ENCODE measurements at places on chromosomes 16 and 17.

- no peak for DNase-seq
These were observed 468.1 kb downstream of the SOX9 start for GRCh38 chr17:72588961-72589360.

DNA sequence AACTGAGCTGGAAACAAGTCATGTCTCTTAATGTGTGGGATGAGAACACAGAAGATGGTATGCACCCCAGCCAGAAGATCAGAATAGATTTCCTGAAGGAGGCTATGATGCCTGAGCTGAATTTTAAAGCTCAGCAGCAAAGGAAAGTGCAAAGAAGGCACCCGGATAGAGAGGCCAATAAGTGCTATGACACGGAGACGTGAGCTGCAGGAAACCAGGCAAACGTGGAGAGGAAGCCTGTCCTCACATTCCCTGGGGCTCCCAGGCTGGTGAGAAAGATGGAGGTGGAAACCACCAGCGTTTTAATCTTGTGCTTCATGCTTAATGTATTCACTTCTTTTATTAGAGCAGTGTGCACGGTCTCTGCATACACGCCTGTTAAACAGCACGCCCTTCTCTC lies 302.1 kb downstream of the HAPSTR1 start:
- DNase-seq = no peak

GRCh38 chr16:88722784-88723506 lies 16.6 kb downstream of the CTU2 start:
- DNase-seq = no peak

DNA sequence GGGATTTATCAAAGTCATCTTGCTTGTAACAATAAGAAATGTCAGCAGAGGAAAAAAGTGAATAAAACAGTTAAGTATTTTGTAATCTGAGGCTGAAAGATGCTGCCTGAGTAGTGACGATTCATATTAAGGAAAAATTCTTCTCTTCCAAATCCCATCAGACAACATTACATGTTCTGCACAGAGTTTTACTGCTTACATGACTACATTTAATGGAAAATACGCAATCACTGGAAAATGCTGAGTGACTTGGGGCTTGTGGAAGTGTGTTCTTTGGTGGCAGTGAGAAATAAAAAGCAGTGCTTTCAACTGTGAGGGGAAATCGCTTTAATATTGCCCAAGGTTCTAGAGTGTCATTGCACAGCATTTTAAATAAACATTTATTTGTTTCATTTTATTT lies 1025.2 kb upstream of the GOT2 start:
- DNase-seq = no peak

DNA sequence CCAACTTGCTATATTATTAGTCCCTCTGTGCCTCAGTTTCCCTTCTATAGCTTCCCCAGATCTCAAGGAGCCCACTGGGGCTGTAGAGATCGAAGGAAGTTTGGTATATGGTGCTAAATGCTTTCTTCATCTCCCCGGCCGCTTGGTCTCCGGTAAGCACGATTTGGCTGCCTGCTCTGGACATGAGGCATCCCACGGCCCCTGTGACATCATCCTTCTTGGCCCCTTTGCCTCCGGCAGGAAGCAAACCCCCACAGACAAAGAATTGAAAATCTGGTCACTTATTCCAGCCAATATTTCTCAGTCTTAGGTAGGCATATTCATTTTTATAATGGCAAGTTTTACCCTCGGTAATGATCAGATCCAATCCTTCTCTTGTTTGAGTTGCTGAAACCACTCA lies 65.8 kb downstream of the WSCD1 start:
- DNase-seq = no peak

DNA sequence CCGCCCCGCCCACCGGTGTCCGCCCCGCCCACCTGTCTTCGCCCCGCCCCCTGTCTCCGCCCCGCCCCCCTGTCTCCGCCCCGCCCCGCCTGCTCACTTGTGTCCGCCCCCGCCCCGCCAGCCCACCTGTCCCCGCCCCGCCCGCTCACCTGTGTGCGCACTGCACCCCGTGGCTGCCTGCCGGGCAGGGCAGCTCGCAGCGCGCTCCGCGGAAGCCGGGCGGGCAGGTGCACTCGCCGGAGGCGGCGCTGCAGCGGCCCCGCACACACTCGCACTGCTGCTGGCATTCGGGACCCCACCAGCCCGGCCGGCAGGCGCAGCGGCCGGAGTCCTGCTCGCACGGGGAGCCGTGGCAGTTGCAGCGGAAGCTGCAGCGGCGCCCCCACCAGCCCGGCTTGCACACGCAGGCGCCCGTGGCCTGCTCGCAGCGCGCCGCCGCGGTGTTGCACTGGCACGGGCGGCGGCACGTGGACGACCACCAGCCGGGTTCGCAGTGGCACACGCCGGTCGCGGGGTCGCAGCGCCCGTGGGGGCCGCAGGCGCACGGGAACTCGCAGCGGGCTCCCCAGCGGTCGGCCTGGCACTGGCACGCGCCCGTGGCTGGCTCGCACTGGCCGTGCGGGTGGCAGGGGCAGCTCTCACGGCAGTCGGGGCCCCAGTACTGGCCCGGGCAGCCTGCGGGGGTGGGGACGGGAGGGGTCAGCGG lies 2.1 kb downstream of the SCARF1 start:
- DNase-seq = no peak

DNA sequence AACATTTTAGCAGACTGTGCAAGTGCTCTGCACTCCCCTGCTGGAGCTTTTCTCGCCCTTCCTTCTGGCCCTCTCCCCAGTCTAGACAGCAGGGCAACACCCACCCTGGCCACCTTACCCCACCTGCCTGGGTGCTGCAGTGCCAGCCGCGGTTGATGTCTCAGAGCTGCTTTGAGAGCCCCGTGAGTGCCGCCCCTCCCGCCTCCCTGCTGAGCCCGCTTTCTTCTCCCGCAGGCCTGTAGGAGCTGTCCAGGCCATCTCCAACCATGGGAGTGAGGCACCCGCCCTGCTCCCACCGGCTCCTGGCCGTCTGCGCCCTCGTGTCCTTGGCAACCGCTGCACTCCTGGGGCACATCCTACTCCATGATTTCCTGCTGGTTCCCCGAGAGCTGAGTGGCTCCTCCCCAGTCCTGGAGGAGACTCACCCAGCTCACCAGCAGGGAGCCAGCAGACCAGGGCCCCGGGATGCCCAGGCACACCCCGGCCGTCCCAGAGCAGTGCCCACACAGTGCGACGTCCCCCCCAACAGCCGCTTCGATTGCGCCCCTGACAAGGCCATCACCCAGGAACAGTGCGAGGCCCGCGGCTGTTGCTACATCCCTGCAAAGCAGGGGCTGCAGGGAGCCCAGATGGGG lies 3.1 kb downstream of the GAA start:
- DNase-seq = no peak
